ENCODE measurements at places on chromosomes 1 and 21.

- DNase-seq = no peak
These were observed 106.3 kb downstream of the BEND5 start for GRCh38 chr1:48670234-48671020.

DNA sequence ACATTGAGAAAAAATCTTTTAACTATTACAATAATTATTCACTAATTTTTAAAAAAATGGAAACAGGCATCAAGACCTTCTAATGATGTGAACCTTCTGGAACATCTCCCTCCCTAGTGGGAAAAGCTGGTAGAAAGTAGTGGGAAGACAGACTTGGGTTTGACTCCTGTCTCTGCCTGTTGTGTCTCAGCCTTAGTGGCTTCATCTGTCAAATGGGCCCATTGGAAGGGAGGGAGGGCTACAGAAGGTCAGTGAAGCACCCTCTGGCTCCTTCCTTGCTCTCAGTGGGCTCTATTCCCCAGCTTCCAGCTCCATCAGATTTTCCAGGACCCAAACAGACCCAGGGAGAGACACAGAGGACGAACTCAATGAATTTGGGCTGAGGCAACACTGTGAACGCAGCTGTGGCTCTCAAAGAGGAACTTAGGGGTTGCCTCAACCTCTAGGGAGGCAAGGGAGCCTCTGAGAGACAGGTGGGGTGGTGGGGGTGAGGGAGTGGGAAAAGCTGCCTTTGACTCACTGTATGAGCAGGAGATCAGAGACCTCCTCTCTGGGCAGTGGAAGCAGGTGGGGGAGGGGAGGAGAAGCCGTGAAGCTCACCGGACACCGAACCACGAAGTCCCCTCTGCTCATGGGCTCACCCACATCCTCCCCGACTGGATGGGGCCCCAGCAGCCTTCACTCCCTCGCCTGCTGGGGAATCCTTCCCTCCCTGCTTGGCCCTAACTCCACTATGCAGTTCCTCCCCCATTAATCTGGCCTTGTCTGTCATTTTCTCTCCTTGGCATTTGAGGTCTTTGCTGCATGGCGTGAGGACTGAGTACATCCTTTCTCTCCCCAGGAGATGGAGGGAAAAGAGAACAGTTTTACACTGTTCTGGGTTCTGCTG is 4.5 kb downstream of the CNR2 start:
- no peak for DNase-seq

DNA sequence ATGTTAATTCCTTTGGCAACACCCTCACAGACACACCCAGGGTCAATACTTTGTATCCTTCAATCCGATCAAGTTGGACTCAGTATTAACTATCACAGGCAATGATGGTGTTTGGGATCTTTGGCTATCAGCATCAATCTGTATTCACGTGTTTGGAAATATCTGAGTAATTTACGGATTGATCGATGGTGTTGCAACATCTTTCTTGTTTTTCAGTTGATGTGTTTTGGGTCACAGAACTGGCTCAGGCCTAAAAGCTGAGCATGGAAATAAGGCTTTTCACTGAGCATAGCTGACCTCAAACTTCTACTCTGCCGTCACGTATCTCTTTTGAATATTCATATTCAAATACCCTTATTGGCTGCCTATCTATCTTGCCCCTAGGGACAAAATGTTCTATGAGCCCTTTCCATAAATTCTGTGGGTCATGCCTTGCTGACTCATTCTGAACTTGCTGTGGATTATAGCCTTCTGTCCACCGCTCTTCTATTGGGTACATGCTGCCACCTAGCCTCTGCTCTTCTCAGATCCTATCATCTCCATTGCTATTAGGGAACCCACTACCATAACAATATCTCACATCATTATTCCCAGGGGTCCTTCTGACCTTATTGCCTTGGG is 156.0 kb downstream of the PDE4B start:
- DNase-seq = peak; percentile 39

GRCh38 chr1:177739780-177740179 is 230.1 kb downstream of the SEC16B start:
- DNase-seq = no peak

- peak; percentile 73 for DNase-seq
These were observed 45.5 kb downstream of the CACHD1 start for GRCh38 chr1:64515427-64515826.

DNA sequence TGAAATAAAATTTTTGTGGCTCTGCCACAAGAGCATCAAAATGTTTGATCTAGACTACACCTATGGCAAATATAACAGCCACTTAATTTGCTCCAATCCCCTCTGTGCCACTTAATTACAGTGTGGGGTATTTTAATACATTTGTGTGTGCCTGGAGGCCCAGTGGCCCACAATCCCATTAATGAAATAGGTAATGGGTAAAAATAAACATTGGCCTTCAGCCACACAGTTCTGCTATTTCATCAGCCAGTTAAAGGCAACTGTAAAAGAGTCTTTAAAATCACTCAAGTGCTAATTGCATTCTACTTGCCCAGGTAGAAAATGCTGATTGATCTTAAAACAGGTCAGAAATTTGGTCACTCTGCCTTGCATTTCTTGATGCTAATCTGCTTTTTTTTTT is 151.6 kb upstream of the UBE2U start:
- no peak for DNase-seq

DNA sequence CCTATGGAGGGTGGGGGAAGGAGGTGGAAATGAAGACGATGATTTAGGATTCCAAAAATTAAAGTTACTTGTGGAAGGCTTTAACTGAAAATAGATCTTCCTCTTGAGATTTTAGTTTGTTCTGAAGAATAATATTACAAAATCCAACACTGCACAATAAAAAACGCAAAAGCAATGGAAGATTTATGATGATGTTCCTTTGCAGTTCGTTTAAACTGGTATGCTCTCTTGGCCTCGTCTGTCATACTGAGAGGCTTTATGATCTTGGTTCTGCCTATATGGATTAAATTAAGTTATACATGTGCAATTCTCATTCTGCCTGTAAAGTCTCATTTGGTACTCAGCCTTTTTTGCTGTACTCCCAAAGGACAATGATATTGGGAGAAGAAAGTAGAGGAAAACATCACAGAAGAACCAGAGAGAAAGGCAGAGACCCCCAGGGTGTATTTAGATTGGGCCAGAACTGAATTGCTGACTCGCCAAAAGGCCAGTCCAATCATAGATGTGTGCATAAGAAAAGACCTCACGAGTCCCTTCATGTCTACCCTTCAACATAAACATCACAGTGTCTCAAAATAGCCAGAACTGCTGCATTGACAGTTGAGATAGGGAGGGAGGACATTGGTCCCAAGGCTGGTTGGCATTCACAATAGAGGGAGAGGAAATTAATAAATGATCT is 188.6 kb downstream of the GREM2 start:
- no peak for DNase-seq

DNA sequence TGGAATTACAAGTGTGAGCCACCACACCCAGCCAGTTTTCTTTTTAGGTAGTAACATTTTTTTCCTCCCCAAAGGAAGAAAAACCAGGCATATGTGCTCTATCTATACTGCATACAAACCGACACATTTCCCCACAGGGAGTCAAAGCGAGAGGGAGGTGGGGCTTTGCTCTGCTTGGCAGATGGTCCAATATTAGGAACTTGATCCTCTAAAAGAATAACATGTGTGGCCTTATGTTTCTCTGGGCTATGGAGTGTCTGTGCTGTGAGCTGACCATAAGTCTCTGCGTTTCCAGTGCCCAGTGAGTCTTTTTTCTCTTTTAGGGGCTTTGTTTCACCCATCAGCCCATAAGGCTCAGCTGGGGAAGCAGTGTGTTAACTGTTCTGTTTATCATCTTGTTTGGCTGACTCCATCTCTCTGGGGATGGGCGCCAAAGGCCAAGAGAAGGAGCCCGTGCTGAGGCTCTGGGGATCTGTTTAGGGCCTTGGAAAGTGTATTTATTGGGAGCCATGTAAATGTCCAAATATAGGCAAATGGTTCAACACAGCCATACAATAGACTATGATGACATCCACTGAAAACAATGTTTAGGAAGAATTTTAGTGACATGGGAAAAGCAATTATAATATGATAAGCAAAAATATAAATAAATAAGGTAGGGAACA is 20.2 kb downstream of the LMOD1 start:
- peak; percentile 97 for DNase-seq

DNA sequence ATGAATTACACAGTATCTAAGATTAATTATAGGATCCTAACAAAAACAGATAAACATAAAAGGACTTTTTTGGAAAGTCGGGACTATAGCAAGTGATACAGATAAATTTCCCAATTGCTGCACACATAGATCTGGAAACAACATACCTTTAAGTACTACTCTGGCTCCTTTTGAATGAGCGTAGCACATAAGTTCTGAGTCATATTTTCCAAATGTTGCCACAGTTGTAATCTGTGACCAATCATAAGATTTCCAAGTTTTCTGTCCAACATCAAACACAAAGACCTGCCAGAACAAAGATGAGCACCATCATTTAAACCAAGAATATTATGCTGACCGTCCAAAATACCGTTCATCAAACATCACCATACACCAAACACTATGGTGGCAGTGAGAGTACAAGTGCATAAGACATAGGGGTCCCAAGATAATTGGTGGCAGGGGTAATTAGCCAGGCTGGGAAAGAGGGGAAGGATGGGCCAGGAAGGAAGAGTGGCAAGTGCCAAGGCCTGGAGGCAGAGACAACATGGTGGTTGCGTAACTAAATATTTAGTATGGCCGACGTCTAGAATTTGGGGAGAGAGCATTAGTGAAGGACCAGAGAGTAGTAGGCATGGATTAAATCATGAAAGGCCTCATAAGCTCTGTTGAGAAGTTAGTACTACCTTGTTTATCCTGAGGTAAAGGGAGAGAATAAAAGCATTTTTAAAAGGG is 3.6 kb downstream of the CTBS start:
- no peak for DNase-seq

DNA sequence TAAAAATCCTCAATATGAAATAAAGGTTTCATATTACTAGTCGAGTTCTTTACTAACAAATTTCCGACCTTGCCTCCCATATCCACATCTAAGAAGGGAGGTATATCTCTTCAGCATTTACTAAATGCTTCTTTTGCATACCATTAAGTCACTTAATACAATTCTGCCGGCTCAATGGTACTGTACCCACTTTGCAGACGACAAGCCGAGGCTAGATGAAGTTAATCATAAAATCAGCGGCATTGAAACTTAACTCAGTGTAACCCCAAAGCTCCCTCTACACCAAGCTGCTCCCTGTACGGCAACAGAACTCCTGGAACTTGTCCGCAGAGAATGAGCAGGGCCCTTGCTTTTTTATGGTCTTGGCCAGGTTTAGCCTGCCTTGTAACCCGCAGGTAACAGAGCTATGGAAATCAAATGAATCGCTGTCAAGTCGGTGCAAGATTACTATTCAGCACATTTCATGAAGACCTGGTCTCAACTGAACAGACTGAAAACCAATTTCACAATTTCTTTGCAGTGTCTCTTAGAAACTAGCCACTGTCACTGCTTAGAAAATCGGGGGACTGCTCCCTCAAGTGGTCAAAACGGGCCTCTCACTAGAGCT is 738 bp downstream of the INTS7 start:
- no peak for DNase-seq

DNA sequence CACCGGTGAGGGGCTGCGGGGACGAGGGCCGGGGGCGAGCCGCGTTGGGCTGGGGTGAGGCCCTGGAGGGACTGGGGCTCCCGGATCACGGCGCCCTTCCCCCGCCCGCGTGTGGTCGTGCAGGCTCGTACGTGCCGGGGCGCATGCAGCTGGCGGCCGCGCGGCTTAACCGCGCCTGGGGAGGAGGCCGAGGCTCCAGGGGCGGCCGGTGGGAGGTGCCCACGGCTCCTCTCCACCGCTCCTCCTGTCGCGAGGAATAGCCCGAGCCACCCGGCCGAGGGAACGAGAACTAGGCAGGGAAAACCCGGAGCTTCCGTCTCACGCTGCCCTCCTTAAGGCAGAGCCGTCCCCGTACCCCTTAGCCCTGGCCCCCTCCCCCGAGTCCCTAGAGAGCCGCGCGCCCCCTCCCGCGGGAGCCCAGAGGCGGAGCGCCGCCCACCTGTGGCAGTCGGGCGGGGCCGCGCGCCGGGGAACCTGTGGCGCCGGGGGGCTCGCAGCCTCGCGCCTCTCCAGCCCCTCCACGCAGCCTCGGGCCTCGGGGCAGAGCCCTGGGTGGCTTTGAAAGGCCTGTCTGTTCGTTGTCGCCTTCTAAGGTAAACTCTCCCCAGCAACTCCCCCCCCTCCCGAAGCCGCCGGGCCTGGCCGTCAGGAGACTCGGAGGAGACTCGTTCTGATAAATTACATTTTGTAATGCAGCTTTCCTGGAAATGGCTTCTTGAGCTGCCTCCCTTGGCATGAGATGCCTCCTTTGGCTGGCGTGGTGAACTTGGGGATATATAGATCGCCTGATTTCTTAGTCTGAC is 746 bp downstream of the AK4 start:
- peak; percentile 32 for DNase-seq

DNA sequence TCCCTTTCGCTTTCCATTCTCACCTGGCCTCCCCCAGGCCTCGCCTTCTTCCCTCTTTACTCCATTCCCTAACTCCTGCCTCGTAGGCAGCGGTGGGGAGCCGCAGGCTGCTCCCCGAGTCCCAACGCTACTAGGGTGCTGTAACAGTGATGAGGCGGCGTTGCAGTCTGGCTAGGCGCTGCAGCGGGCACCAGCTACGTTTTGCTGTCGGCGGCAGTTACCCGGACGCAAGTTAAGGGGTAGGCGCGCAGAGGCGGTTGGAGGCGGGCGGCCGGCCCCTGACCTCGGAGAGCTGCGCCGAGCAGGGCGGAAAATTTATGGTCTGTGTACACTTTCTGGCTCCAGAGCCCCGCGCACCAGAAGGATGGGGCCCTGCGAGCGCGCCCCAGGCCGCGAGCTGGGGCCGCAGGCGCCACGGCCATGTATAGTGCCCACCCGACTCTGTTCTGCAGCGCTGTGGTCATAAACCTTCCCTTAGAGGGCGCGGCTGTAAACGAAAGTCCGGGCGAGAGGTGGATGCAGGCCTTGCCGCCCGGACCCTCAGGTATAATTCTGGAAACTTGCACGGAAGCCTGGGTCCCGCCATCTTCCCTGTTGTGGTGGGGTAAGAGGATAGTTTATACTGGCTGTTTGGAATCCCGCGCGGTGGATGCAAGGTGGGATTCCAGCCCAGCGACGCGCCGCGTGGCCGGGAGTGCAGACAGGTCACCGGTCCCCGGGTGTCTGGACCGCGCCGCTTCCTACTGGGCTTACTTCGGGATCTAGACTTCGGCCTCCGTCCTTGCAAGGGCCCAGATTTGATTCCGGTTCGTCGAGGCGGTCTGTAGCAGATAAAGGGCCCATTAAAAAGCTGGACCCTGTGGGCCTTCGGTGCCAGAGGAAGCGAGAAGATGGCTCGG is 15.0 kb downstream of the HLX start:
- DNase-seq = no peak

DNA sequence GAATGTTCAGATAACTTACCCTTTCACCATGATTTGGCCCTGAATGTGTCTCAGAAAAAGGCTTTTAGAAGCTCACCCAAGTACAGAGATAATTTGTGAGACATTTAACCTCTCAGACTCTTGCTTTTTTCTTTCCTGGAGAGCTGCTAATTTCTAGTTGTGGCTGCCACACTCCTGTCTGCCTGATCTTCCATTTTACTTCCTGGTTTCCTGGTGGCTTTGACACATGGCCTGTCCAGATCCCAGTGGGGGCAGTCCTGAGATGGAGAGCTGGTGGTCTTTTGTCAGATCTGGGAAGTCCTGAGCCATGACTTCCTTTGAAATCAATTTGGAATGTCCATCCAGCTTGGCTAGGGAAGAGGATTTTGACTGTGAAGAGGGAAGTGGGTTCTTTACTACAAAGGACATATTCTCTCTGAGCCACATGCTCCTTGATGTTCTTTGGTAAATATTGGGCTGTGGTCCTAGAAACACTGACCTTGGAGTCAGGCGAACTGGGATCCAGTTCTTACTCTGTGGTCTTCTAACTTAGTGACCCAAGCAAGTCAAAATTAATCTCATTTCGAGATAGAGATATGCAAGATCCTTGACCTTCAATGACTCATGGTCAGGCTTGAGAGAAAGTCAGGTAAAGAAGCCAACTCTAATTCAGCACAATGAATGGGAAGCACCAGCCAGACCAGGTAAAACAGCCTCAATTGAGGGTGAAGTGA is 78.0 kb upstream of the HSD17B7 start:
- no peak for DNase-seq
